ENCODE measurements at places on chromosomes 7 and 10.

DNA sequence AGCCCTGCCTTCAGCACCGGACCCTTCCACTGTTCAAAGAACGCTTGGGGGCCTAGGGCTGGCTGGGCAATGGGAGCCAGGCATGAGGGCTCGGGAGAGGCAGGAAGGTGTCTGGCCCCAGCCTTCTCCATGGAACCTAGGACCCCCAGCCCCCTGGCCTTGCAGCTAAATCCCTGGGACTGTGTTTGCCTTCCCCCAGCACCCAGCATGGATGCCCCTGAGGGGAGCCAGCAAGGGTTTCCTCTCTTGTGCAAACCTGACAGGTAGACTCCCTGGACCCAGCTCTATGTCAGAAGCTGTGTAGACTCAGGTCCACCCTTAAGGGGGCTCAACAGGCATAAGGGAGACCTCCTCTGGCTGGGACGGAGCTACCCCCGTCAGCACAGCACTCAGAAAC, 288.0 kb downstream of the GRID1 start:
- no peak for DNase-seq

- no peak for DNase-seq
These were observed 9.4 kb downstream of the BLNK start for GRCh38 chr10:96261930-96262329.

DNA sequence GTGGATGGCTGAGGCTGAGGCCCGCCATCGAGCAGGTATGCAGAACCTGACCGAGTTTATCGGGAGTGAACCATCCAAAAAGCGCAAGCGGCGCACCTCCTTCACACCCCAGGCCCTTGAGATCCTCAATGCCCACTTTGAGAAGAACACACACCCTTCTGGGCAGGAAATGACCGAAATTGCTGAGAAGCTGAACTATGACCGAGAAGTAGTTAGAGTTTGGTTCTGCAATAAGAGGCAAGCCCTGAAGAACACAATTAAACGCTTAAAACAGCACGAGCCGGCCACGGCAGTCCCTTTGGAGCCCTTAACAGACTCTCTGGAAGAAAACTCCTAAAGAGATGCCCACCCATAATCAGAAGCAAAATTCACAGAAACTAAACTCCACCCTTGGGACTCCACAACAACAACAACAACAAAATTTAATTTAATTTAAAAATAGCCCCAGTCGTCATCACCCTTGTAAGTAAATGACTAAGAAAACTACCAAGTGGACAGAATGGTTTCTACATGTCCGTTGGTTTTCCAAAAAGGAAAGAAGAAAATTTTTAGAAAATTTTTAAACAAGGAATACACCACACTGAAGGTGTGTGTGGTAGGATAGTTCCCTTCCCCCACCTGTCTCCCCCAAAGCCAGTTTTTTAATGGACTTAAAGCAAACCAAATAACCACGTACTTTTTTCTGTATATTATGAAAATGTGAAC, 101.7 kb upstream of the YAE1 start:
- DNase-seq = no peak

GRCh38 chr7:74254858-74255379, 720 bp upstream of the RFC2 start:
- no peak for DNase-seq

DNA sequence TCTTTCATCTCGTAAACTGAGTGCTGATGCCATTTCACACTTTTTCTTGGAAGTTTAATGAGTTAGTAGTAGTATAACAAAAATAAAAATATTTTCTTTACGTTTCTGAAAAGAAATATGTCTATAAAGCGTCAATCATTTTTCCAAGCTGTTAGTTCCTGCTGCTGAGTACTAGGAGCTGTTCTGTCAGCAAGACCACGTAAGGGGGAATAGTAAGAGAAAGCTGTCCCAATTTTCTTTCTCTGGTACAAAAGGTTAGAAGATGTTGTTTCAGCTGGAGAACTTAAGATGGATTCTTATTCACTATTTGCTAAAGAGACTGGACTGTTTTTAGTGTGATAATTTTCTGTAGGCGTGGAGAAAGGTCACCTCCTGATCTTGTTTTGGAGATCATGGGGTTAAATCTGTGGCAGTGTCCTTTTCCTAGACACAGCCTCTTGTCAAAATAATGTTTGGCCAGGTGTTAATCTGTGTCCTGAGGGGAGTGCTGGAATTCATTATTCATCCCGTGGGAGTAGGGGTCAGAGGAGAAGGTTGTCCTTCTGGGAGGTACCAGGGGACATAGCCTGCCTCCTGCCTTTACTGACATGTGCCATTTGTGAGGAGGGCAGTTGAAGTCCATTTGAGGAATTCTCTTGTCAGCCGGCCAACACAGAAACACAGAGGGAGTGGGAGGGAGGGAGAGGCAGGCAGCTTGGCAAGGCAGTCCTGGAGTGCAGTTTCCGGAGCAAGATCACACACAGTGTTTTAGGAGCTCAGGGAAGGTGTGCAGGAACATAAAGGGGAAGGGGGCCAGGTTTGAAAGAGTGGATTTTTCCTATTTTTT, 368.7 kb downstream of the AUTS2 start:
- no peak for DNase-seq
